ENCODE measurements at places on chromosomes 4 and X.

GRCh38 chr4:110088670-110089069, 109.7 kb downstream of the ELOVL6 start:
- DNase-seq = no peak

DNA sequence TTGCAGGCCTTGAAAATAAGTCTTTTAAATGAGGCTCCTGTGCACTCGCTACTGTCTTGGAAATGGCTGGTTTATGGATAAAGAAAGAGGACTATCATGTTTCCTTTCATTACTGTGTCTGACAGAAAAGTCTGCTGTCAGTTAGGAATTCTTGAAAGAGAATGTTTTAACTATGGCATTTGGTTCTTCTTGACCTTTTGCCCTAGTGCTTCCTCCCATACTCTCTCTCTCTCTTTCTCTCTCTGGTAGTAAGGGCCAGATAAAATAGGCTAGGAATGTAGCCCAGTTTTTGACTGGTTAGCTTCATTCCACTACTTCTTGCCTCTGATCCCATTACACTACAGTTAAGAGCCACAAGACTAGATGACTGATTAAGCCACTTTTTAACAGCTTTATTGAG, 29.8 kb downstream of the YY2 start:
- no peak for DNase-seq

GRCh38 chr4:69707807-69708206, 52.6 kb downstream of the SULT1B1 start:
- DNase-seq = no peak

DNA sequence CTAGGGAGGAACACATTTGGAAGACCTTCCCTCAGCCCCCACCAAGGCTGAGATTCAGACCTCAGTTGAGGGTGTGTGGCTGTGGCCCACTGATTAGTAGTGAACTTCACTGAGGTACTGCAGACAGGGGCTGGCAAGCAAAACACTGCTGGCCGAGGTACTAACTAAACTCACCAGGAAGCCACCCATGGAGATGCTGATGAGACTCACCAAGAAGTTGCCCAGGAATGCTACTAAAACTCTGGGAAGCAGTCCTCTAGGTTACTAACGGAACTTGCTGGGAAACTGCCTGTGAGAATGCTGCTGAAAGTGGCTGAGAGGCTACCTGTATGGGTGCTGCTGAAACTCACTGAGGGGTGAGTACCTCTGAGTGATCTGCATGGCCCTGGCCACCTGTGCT, 372.4 kb upstream of the RPS6KA3 start:
- DNase-seq = no peak

DNA sequence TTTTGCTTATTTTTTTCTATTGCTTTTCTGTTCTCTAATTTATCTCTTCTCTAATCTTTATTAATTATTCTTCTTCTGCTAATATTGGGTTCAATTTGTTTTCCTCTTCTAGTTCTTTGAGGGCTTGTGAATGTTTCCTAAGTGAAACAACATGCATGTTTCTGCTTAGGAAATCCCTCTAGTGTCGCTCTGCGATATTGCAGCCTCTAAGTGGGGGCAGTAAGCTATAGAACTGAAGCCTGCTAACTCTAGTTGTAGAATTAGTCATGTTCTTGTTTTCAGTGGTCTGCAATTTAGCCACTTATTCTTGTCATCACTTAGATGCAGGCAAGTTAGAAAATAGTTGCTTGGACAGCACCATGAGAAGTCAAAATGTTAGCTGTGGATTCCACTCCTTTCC, 222.6 kb downstream of the SPIN4 start:
- DNase-seq = no peak

All from NCI-H748 treated with DMSO at 0.1 percent for 48 hours (cell line).